Stimulated activated CD4-positive, alpha-beta T cell treated with anti-CD3 and anti-CD28 coated beads, Interleukin-4, amount 100 ng/mL, for 24 hours (primary cell): ENCODE measurements at places on chromosomes 13 and 19.

GRCh38 chr13:37966266-37966665 is 96.7 kb upstream of the TRPC4 start:
- no peak for DNase-seq

DNA sequence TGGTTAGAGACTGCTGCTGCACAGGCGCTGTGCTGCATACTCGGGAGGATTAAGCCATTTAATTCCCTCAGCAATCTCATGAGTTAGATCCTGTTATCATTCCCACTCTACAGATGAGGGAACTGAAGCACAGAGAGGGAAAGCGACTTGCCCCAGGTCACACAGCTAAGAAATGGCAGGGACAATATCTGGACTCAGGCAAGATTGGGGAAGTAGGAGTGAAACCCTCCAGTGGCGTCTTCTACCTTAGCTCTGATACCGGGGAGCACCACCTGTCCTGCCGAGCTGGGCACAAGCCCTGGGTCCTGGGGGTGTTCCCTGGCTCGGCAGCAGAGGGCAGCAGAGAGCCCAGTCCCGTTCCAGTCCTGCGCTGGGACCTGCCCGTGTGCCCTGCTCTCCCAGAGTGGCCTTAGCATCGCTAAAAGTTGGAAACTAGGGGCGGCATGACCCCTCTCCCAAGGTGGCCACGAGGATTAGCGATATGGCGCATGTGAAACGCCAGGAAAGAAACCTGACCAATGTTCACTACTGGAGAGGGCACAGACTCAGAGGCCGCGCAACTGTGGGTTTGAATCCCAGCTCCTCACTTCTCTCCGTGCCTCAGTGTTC is 20.5 kb downstream of the CYTH2 start:
- peak; percentile 84 for DNase-seq

DNA sequence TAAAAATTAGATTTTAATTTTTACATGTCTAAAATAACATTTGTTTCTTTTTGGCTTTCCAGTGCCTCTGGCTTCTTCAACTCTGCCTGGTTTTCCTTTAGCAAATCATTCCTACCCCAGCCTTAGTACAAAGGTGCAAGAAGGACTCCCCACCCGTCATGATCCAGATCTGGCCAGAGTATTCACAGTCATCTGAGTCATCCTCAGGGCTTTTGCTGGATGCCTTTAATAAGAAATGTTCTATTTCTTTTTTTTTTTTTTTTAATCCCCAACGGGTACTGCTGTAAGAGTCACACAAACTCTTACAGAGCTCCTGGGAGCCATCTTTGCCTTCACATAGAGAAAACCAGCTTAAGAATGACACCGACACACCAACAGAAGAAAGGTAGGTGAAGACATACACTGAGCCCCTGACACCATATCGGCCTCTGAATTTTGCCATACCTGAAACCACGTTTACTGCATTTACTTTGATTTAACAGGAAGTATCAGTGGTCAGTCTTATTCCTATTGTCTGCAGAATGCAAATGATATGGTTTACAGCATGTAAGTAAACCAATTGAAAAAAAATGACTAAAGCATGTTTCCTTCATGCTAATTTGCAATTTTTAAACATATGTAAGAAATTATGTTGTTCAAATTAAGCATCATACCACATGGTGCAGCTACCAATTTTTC is 184.4 kb downstream of the NALCN start:
- no peak for DNase-seq

DNA sequence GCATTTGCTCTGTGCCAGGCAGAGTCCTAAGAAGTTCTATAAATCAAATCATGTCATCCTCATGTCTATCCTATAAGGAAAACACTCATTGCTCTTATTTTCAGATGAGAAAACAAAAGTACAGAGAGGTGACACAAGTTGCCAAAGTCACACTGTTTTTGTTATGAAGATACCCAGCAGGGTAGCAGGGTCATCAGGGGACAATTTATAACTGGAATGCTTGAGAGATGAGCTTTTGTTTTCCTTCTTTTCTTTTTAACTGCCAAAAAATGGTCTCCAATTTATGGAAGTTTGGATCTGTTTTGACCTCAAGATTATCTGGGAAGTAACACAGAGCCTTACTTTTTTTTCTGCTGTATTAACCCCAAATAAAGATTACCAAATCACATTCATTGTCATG is 354.1 kb downstream of the SUCLA2 start:
- DNase-seq: no peak

DNA sequence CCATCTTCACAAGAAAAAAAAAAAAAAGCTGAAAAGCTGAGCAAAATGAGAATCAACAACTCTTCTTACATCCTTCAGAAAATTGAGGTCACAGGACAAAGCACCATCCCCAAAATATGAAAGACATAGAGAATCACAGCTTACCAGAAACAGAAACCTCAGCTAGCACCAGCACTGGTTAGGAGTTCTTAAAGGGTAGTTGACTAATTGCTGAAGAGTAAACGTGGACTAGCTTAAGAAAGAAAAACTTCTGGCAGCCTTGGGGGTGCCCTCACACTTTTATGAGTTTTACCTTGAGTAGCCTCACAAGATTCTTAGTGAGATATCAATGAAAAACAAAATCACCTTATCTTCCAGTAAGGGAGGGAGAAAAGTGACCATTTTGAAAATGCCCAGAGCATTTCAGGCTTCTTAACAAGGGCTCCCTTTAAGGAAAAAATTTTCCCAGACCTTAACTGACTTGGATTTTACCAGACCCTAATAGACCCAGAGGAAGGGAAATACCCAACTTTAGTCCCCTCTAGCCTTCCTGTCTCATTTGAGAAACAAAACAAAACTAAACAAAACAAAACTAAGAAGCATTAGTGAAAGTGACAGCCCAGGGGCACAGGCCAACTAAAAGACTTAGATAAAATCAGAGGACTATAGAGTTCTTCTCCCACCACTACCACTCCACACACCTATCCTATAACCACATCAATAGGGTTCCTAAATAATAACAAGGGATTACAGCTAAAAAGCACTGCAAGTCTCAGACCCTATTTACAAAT is 888.6 kb downstream of the DIAPH3 start:
- no peak for DNase-seq

GRCh38 chr13:40878823-40879222 is 89.4 kb downstream of the SLC25A15 start:
- no peak for DNase-seq

DNA sequence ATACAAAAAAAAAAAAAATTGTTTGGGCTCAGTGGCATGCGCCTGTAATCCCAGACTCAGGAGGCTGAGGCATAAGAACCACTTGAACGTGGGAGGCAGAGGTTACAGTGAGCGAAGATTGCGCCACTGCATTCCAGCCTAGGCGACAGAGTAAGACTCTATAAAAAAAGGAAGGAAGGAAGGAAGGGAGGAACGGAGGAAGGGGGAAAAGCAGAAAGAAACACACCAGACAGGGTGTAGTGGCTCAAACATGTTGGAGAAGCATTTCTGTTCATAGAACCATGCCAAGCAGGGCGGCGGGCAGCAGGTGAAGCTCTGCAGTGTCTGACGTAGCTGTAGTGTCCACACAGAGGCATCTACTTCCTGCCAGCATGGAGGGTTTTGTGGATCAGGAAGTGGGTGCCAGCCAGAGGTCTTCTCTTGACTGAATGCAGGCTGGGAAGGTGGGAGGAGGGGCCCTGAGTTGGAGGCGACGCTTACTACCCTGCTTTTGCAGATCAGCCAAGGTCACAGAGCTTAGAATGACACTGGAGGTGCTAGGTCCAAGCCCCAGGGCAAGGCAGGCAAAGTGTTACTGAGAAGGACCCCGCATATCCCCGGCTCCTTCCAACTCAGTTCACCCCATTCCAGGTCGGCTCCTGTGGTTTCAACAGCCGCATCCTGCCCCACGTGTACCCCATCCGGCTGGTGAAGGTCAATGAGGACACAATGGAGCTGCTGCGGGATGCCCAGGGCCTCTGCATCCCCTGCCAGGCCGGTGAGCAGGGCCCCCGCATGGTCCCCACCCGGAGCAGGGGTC is 11.6 kb upstream of the PGLS start:
- DNase-seq: no peak

DNA sequence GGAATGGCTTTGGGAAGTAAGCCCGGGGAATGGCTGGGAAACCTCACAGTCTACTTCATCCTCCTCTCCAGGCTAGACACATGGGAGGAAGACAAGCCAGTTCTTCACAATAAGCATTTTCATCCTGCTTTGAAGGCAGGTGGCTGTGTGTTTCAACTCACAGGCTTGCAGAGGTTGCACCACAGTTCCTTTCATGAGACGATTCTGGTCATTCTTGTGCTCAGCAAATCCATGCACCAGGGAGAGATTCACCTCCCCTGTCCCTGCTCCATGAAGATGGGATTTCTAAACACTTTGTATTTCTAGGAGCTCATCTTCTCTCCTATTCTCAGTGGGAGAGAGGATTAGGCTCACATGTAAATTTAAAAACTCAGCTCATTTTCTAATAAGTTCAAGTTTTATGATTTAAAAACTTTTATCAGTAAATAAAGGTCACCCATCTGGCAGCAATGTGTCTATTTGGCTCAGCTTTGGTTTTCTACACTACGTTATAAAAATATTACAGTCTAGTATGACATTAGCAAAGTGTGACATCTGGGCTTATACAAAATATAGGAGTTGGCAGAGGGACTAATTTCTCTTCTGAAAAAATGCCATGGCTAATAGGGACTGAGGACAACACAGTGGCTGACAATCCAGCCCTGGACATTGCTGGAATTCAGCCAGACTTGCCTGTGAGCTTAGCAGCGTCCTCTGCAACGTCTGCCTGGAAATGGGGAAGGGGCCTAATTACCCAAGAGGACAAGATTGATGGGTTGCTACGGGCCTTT is 283.2 kb upstream of the SLC10A2 start:
- DNase-seq: no peak

DNA sequence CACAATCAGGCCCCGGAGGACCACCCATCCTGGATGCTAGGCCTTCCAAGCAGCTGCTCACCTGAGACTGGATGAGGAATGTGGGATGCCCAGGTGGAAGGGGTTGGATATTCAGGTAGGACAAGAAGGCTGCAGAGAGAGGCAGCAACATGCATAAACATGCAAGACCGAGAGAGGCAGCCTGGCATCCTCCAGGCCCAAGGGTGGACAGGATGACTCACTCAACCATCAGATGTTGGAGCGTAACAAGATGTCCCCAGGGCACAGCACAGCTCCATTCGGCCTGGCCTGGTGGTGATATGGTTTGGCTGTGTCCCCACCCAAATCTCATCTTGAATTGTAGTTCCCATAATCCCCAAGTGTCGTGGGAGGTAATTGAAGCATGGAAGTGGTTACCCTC is 10.0 kb upstream of the CABP5 start:
- DNase-seq: no peak

DNA sequence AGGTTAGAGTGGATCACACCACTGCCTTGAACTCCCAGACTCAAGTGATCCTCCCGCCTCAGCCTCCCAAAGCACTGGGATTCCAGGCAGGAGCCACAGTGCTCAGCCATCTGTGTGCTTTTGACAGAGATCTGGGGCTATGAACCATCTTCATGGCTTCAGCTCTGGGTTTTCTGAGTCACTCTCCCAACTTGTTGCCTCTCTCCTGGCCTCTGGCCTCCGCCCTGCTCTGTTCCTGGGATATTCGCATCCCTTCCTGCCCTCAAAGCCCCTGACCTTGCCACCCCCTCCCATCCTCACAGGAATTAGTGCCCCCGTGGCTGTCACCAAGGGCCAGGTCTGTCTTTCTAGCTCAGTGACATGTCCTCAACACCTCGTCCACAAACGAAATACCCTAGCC is 5.7 kb upstream of the GMIP start:
- DNase-seq: no peak

DNA sequence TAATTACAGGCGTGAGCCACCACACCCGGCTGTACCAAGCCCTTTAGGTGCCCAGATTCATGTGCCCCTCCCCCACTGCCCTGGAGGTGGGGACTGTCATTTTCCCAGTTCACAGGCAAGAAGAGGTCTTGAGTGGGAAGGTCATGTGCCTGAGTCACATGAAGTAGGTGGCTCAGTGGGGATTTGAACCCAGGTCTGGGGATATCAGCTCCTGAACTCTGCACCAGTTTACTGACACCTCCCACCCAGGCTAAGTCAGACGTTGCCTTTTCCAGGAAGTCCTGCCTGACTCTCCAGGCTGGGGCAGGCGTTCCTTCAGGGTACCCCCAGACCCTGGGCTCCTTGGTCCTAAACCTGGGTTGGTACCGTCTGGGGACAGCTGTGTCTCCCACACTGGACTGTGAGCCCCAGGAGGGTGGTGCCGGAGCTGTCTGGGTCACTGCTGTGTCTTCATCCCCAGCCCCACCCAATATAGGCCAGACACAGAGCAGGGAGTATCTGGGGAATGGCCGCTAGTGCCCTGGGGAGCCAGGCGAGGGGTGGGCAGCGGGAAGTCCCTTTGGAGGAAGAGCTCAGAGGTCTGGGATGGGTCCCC is 8.6 kb downstream of the VASP start:
- no peak for DNase-seq

- no peak for DNase-seq
Observed at GRCh38 chr19:15289673-15290072, 42.7 kb downstream of the BRD4 start.

DNA sequence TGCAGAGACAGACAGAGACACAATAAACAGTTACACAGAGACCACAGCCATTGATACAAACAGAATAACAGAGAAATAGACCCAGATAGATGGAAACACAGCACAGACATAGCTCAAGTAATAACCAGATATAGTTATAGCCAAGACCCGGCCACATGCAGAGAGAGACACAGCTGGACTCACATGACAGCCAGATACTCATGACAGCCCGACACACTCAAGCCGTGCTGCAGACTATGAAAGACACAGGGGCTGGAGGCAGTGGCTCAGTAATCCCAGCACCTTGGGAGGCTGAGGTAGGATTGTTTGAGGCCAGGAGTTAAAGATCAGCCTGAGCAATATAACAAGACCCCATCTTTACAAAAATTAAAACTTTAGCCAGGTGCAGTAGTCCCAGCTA is 1.6 kb upstream of the DENND1C start:
- no peak for DNase-seq

DNA sequence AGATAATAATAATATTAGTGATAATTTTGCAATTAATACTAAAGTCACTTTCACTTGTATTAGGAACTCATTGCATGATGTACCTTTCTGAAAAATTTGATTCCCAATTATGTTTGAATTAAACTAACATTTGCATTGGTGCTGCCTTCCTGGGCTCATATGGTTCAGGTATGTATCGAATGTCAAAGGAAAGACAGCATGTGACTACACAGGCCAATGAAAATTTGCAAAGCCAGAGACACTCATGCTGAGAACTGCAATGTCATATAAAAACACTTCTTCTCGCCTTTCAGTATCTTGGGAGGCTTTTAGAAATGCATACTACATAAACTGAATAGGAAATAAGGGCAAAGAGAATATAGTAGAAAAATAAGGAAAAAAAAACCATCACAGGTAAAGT is 44.3 kb downstream of the RAP2A start:
- DNase-seq: no peak

DNA sequence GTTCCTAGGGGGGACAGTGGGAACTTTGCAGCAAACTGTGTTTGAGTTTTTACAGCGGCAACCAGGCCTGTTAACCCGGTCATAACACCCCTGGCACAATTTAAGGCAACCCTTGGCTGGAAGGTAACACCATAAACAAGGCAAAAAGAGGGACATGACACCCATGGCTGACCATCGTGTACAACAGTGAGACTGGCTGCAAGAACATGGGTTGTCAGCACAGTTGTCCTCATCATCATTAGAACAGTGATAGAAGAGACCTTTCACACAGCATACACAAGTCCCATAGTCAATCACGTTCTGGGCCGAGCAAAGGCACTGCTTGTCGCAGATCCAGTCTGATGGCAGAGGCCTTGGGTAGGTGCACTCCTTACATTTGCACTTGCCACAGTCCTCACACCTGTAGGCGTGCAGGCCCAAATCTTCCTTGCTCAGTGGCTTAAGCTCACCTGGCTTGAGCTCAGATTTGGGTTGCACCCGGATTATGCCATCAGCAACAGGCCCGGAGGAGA is 4.1 kb downstream of the SPRY2 start:
- no peak for DNase-seq
